ENCODE measurements at places on chromosomes 7 and 10. TPM values are rescaled to one million over a fixed set of nuclear protein-coding genes. Genes with fewer than 3 reads are reported as not detected.

DNA sequence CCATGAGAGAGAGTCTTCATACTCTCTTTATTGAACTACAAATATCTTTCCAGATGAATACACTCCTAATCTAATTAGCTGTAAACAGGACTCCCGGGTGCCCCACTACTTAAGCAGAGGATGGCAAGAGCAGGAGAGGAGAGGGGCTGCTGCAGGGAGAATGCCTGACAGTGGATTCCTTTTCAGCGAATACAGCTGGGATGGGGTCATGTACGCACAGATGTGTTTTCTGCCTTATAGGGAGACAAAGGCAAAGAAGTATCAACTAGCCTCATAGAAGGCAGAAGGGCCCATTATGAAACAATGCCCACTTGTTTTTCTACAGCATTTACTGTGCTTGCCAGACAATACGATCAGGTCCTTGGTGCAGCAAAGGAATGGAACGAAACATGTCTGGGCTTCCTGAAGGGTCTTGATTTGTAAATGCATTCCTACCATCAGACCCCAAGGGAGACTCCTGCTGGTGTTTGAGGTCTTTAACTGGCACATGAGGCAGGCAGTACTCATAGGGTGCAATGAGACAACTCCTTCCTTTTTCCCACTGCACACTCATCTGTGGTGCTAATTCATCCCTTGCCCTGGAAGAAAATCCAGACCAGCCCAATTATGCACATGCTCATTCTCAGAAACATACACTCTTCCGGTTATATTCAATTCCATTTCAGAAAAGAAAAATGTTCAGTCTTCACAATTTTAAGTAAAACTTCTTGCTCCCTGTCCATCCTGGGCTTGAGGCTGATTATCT is 117.1 kb downstream of the AOAH start:
- DNase-seq: no peak

DNA sequence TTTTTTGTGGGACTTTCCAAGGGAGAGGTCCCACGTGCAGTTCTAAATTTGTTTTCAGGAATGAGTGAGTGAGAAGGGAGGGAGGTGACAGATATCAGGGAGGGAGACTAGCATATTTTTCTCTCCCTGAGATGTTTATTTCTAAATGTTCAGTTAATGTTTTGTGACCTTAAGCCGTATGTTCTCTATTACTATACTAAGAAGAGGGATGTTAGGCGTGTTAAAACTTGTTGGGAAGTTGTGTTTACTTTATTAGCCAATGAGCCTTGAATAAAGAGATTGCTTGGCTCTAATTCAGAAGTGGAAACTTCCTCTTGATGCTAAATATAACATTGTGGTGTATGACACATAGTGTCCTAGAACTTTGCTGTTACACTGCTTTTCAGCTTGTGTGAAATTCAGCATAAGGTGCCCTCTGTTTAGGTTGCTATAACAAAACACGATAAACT is 37.3 kb downstream of the DNAH11 start:
- DNase-seq: no peak

DNA sequence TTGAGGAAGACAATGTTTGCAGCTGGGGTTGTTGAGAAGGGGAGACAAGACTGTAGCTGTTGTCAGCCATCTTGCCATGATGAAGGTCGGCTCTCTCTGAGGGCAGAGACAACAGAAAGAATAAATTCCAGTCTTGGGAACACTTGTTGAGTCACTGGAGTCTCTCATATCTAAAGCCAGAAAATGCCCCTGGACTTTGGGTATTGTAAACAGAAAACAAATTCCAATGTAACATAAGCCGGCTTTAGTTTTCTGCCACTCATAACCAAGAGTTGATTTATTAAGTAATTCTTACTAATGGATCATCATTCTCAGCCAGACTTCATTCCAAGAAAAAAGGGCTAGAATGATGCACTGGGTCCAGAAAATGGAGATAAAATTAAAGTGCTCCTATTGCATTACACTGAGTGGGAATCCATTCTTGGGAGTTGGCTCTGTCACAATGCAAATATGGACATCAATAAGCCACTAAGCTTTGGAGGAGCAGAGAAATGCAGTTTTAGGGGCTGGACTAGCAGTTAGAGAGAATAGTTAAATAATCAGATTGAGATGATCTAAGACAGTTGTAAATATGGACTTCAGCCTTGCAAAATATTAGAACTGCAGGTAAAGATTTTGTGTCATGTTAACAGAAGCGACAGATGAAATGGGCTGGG is 78.9 kb downstream of the ADAM12 start:
- DNase-seq: no peak

GRCh38 chr7:96503597-96503996 is 181.7 kb upstream of the SLC25A13 start:
- DNase-seq: no peak

GRCh38 chr10:4658777-4659176 is 167.2 kb upstream of the AKR1E2 start:
- DNase-seq: no peak

The HSPA12A gene
- 15.9 TPM for total RNA-seq

The PSD gene
- total RNA-seq: 0.89 TPM

The SEM1 gene
- total RNA-seq: 43.9 TPM

The ZNF503 gene
- 6.8 TPM for total RNA-seq

Data from Right ventricle myocardium superior (tissue), 1 donor.